ENCODE measurements at places on chromosomes 3 and 15.

DNA sequence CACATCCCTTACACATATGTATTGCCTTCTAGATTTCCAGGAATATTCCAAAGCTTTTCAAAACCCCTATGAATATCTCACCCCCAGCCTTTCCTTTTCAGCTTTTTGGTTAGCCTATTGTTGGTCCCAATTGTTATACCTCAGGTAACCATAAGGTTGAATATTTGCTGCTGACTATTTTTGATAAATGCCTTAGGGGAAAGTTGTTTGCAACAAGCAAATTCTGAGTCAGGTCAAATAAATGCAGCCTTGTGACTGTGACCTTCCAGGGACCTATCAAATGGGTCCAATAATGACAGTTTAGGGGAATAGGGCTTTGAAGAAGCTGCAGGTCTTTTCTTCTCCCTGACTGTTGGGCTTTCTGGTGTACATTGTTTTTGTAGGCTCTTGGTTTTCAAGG, 699.7 kb downstream of the NTRK3 start:
- no peak for DNase-seq

DNA sequence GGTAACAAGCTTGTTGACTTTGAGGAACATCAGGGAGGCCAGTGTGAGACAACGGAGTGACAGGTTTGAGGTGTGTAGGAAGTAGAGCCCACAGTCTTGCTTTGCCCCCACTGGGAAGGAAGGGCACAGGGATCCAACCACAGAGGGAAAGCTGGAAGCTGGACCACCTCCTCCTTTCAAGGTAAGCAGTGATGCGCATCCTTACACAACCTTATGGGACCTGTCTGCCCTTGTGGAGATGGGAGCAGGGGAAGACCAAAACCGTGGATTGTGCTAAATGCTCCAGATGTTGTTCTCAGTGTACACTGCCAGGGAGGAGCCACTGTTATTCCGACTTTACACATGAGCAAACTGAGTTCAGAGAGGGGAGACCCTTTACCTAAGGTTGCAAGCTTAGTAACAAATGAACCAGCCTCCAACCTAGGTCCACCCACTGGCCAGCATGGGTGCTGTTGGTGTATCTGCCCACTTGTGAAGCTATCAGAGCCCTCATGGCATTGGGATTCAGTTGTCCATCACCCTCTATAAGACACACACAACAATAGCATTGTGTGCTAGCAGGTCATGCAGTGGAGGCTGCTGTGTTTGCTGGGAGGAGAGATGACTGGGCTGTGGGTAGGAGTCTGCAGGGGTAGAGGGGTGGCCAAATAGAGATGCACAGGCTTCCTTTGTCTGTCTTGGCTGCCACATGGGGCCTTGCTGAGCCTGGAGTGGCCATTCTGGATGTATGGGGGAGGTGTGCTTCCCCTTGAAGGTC, 586 bp upstream of the LSMEM2 start:
- no peak for DNase-seq

DNA sequence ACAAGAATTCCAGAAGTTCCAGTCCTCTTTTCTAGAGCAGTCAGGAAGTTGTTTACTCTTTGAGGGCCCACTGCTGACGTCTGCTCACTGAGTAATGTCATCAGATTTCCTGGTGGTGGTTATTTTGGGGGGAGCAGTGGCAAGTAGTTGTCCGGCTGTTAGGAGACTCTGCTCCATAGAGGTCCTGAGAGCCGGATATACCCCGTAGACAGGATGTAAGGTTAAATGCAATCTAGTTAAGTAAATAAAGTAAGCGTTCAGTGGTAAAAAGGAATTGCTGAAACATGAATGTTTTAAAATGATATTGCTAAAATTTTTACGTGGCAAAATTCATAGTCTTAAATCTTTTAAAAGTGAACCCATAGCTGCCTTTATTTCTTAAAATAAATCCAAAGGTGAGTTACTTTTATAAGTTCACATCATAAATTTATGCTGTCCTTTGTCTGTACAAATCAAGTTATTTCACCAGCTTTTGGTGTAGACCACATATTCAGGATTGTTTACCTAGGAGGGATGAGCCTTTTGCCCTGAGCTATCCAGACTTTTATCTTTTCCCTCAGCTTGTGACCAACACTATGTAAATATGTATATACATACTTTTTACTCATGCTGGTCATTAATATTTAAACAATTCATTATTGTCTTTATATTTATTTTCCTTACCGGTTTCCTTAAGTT, 65.8 kb downstream of the PDE8A start:
- DNase-seq = peak; percentile 67

- DNase-seq = no peak
Measured at GRCh38 chr3:48407542-48408099, 22.3 kb downstream of the PLXNB1 start.

Measured in AG09319 (cell line).